ENCODE measurements at places on chromosomes 5 and 9.

DNA sequence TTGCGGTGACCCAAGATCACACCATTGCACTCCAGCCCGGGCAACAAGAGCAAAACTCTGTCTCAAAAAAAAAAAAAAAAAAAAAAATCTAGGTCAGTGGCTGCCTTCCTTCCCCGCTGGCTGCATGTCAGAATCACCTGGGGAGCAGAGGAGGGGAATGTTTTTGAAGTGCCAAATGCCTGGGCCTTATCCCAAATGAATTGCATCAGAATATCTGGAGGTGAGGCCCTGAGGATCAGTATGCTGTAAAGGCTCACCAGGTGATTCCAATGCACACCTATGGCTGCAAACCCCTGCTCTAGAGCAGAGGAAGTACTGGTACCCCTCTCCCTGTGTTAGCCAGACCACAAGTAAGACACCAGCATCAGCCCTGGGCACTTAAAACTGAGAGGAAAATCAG, 44.7 kb upstream of the GABRP start:
- DNase-seq: no peak

- DNase-seq: no peak
Observed at GRCh38 chr5:109805883-109806282, 116.2 kb downstream of the MAN2A1 start.

GRCh38 chr9:104775574-104775936, 11.6 kb downstream of the NIPSNAP3B start:
- no peak for DNase-seq

DNA sequence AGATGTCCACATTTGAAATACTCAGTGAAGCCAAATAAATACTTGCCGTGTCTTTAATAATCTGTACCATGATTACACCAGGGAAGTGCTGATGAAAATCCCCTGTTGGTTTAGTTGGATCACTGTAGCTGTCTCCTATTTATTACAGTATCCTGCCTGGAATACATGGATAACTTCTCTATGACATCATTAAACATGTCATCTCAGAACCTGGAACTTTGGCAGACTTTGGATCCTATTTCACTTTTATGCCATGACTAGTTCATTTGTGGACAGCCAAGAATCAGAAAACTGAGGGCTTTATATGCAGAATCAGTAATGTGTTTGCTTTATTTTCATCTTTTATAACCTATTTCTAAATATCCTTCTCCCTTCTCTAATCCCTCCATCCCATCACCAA, at the start of gene TXNDC8:
TXNDC8 (minus strand) TSS at position 137 of the 400 bp plus-strand sequence.
- DNase-seq: no peak
